ENCODE measurements at places on chromosomes 16 and 17.

DNA sequence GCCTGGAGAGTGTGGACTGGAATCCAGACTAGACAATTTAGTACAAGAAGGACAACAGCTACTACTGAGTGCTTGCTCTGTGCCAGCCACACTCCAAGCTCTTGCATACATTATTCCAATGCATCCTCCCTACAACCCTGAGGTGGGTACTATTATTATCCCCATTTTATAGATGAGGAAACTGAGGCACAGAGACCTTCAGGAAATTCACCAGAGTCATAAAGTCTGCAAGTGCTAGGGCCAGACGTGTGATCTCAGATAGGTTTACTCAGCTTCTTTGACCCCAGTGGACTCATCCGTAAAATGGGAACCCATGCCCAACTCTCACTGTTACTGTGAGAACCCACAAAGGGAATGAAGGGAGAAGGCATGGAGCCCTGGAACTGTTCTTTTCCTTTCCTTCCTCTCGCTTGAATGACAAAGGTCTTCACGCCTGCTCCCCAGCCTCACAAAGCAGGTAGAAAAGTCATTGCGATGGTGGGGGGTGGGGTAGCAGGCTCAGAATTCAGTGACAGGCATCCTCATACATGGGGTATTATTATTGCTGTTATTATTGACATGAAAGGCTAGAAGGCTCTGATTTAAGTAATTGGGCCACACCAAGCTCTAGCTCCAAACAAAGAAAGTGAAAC, 160.0 kb downstream of the ZNF423 start:
- DNase-seq = no peak

DNA sequence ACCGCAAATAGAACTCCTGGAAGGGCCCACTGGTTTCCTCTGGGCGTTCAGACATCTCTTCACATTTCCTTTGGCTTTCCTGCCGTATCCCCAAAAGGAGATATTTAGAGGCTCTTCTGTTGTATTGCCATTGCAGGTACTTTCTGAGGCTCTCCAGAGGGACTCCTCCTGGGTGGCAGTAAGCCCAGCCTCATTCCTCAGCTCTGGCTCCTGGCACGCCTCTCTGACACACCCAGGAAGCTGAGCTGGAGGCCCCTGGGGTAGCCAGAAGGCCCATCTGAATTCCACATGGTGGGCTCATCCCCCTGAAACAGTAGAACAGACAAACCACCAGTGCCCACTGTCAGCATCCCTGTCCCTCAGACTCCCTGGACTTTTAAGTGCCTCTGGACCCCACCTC, 206.7 kb downstream of the PARN start:
- no peak for DNase-seq

DNA sequence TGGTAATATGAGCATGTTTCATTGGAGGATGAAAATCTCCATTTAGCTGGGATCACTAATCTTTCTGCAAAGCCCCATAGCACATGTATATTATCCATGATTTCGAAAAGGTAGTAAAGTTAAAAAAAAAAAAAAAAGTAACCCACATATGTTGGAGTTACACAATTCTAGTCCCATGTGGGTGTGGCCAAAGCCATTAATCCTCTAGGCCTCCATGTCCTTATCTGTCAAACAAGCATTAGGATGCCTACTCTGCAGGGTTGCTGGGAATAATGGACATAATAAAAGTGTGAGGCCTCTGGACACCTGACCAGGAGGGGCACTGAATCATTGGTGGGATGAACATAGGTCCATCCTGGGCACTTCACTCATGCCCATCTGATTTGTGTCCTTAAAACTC, 29.2 kb upstream of the VAT1L start:
- DNase-seq = no peak

- no peak for DNase-seq
Observed at GRCh38 chr17:15659663-15660062, 24.4 kb downstream of the TRIM16 start.

DNA sequence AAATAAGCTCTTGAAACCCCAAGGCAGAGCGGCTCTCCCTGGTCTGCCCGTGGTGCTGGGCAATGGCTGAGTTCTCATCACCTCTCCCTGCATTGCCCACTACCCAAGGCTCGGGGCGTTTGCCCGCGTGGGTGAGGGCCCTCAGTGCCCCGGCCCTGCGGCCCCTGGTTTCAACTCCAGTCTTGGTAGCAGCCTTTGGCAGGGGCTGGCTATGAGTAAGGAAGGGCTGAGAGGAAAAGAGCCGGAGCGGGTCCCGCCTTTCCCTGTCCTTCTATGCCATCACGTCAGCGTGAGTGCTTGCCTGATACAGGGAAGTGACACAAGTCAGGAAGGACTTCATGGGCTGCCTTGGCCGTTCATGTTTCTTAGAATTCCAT, 71.7 kb upstream of the CBX4 start:
- no peak for DNase-seq

DNA sequence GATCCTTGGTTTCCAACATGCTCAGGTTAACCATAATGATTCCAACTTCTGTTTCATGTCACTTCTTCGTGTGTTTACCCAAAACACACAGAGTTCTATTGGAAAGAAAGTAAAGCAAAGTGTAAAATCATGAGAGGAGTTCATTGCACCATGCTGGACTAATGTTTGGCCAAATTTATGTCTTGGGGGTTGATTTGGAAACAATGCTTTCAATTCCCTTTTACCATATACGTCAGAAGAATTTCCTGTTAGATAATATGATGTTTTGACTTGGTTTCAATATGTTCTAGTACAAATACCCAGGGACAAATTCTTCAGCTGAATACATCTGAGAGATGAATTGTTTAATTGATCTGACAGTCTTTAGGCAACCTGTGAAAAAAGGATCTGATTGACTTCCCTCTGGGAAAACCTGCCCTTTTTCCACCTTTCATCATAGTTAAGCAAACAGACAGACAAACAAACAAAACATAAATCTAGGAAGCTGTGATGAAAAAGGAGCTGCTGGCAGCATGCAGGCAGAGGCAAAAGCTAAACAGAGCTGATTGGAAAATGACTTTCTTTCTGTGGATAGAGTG, 26.0 kb upstream of the MPHOSPH6 start:
- DNase-seq = no peak

- DNase-seq = no peak
Observed at GRCh38 chr17:80005360-80006338, 30.0 kb downstream of the TBC1D16 start.

GRCh38 chr17:51159604-51160003, 6.2 kb downstream of the NME1 start:
- no peak for DNase-seq

DNA sequence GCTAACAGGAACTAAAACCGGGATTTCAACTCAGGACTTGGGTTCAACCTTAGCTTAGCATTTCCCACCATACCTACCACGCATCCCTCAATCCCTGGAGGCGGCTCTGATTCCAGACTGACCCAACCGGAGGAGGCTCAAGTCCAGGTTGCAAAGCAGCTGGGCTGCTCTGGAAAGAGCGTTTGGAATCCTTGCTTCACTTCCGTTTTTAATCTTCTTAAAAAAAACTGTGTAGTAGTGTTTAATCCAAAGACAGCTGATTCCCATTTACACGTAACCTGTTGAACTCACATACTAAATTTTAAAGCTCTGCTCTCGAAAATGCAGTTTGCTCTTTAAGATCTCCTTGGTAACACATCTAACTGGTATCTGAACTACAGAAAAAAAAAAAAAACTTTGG, 50.0 kb downstream of the NXN start:
- DNase-seq = no peak

GRCh38 chr16:24728891-24729242, 584 bp upstream of the TNRC6A start:
- no peak for DNase-seq

GRCh38 chr17:43105146-43105545, 20.0 kb downstream of the BRCA1 start:
- DNase-seq = no peak

DNA sequence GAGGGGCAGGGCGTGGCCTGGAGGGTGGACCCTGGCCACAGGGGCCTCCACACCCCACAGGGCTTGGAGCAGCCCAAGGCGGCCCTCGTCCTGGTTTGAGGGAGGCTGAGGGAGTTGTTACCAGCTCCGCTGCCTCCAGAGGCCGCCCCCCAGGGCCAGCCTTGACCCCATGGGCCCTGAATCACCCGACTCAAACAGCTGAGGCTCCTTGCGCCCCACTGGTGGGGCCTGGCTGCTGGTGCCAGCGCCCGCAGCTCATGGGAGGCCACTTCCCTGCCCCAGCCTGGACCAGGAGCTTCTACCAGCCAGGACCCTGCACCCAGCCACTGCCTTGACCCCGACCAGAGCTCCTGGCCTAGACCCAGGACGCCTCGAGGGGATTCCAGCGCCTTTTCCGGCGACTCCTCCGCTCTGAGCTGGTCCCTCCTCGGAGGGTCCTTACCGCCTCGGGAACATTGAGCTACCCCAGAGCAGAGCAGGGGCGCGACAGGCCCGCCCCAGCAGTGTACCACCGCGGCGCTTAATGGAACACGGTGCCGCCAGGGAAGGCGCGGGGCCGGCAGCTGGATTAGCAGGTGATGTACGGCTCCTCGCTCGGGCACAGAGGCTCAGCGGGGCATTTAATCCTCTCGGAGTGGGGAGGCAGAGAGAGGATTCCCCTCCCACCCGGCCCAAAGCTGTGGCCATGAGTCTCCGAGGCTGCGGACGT, 37.2 kb downstream of the GSE1 start:
- no peak for DNase-seq

- DNase-seq = no peak
Observed at GRCh38 chr16:87715658-87716057, 50.1 kb downstream of the KLHDC4 start.

DNA sequence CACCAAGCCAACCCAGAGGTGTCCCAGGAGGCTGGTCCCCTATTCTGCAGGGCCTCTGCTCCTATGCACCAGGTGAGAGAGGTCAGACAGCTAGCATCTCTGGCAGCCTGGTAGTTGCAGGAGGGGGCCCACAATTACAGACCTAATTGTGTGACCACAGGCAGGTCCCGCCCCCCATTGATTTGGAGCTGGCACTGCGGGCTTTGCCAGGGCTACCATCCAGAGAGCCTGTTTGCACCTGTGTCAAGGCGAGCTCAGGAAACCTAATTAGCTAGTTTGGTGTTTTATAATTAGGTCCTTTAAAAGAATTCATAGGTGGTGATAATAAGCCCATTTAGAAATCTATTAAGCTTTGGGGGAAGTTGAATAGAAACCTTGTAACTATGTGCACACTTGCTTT, 90.2 kb downstream of the MRM1 start:
- DNase-seq = no peak

GRCh38 chr16:66004699-66005098, 361.8 kb upstream of the CDH5 start:
- no peak for DNase-seq

DNA sequence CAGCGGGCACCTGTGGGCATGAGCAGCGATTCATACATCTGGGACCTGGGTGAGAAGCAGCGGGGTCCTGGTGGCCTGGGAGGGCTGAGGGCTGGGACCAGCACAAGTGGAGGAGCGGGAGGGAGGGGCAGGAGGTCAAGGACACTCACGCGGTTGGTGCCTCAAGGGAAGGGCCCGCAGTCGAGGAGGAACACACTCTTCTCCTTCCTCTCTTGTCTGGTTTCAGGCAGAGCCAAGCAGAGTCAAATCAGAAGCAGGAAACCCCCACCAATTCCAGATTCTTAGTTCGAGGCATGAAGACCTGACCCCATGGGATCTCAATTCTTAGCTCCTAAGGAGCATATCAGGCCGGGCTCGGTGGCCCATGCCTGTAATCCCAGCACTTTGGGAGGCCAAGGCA, 15.7 kb downstream of the DNAI2 start:
- DNase-seq = no peak

DNA sequence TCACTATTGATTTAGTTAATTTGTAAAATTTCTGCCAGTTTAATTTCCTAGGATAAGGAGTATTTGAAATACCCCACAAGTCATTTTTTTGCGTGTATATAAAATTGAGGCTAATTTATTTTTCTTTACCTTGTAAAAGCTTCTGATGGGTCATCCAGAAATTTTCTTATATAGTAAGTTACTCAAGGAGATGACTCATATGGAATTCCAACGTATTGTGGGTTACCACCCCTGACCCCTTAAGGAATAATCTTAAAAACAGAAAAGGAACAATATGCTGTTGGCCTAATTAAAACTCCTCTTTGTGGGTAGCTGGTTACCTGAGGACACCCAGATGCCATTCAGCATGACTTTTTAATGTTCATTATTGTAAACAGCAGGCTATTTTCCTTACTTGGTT, 13.6 kb downstream of the HEATR6 start:
- no peak for DNase-seq

- DNase-seq = peak; percentile 77
Observed at GRCh38 chr17:36999471-36999870, 50.7 kb downstream of the AATF start.

DNA sequence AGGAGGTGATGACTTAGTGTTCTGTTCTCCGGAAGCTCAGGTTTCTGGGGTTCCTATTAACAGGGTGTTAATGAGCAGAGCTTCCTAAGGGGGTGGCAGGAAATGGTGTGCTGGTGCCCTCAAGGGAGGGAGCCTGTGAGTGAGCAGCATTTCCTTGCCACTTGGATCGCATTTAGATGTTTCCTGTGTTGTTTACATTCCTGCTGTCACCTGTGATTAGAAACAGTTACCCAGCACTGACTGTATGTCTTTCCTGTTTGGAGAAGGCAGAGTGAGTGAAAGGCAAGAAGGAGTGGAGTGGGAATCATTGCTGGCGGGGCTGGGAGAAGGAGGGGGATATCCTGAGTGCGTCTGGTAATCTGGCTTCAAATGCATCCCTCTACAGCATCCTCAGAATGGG, 214.6 kb downstream of the CCDC182 start:
- no peak for DNase-seq

- DNase-seq = no peak
Observed at GRCh38 chr17:1661045-1661444, 11.4 kb upstream of the RILP start.

DNA sequence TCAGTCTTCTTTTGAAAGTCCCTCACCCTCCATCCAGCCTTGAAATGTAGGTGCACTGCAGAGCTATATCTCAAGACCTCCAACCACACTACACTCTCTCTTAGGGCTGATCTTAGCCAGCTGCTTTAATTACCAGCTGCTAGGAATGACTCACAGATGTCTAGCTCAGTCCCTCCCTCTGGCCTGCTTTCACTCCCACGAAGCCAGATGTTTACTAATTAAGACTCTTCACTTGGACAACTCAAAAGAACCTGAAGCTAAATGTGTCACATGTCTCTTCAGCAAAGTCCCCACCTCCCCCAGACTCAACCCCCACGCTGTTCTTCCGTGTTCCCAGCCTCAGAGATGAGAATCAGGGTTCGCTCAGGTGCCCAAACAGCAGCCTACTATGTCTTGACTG, 2.6 kb downstream of the GTF3C1 start:
- DNase-seq = no peak

DNA sequence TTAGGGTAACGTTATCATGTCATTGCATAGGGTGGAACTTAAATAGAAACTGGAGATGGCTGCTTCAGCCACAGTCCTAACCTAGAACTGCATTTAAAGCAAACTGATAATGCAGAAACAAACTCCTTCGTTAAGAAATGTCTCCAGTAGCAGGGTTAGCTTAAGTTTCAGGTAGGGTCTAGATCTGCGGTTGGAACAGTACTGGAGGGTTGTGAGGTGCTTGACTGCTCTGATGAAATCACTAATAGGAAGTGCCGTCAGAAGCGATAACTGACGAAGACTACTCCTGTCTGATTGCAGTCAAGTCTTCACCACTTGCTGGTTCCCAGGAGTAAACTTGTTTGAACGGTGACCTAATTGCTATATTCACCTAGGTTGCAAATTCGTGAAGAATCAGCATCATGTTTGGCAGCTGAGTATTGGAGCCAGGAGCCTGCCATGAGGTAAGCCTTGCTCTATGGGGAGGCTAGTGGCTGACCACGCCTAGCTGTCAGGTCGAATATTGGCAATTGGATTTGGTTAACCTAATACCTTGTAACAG, 24.5 kb downstream of the TRPV2 start:
- no peak for DNase-seq

GRCh38 chr17:64083093-64083492, 46.9 kb downstream of the ERN1 start:
- no peak for DNase-seq

All from SIG-M5 (cell line).